ENCODE measurements at places on chromosomes 5 and 9.
A peak's percentile ranks its signal among the peaks of the same experiment; 100 is the strongest.

- no peak for DNase-seq
These were observed 27.3 kb upstream of the TDRD7 start for GRCh38 chr9:97384406-97385262.

GRCh38 chr9:133470988-133471387, 7.9 kb downstream of the SLC2A6 start:
- peak; percentile 13 for DNase-seq

GRCh38 chr5:107484281-107484680, 186.5 kb downstream of the EFNA5 start:
- no peak for DNase-seq

- no peak for DNase-seq
These were observed 47.3 kb upstream of the CEP78 start for GRCh38 chr9:78188594-78188993.

DNA sequence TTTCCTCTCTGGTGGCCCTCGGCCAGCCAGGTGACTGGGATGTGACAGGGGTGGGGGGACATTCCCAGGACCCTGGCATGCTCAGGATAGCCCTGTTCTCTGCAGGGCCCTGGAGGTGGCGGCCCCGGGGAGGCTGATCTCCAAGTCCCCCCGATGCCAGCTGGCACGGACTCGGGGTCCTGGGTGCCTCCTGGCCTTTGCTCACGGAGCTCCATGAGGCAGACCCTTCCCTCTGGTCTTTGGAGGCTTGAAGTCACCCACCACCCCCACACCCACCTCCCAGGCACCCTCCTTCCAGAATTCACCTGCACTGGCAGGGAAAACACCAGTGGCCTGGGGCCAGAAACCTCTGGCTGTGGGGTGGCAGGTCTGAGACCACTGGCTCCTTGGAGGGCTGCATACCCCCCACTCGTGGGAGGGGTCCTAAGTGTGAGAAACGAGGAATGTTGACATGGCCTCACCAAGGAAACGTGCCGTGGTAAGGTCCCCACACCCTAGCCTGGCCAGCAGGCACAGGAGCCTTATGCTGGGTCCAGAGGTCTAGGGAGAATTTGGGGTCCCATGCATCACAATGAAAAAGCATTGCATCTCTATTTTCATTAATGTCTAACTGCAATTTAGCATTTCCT, 130.8 kb upstream of the FAM120A start:
- DNase-seq = no peak

DNA sequence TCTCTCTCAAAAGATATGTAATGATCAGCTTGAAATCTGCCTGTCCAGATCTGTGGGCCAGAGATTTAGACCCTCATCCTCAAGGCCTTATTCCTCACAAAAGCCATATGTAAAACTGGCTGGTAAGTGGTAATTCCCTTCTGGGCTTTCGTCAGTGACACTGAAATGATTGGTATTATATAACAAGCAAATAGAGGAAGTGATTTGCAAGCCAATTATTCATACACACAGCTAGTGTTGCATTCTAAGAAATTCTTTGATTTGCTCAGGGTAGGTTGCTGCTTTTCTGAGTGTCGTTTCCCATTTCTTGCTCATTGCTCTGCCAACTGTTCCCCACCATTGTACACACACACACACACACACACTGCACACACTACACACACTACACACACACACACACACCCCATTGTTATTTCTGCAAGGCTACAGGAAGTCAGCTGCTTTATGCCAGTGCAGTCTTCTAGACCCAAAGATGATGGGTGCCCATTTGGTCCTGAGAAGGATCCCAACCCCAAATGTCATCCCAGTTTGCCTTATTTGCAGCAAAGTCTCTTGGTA, 76.8 kb downstream of the PRLR start:
- DNase-seq = no peak

GRCh38 chr5:129672006-129672405, 75.9 kb upstream of the MINAR2 start:
- no peak for DNase-seq

GRCh38 chr5:14766584-14766983, 102.1 kb downstream of the OTULIN start:
- DNase-seq = no peak

DNA sequence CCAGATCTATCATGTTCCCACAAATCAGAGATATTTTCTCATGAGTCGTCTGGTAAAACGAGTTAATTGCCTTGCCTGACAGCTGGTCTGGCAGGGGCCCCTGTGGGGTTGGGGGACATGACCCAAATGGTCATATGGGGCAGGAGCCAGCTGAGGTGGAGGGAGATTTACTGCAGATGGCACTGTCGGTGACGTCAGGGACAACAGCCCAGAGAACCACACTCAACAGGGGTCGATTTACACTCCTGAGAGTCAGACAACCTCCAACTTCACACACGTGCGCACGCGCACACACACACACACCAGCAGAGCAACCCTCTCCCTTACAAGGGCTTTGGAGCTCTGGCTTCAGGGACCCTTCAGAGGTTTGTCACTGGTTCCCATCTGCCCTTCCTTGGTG, 23.4 kb upstream of the GABRP start:
- DNase-seq = no peak

DNA sequence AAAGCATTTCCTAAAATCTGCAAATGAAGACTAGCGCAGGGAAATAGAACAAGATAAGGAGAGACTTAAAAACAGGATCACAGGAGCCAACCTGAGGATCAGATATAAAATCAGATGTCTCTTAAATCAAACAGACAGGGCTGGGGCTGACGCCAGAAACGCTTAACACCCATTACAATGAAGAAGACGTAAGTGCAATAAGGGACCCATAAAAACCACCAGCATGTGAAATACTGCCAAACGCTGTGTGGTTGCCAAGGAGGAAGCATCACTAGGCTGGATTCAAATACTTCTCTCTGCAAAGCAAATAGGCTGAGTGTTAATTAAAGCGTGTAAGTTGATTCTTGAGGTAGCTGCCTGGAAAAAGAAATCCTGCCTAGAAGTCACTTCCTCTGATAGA, 74.4 kb upstream of the ATP10B start:
- no peak for DNase-seq

DNA sequence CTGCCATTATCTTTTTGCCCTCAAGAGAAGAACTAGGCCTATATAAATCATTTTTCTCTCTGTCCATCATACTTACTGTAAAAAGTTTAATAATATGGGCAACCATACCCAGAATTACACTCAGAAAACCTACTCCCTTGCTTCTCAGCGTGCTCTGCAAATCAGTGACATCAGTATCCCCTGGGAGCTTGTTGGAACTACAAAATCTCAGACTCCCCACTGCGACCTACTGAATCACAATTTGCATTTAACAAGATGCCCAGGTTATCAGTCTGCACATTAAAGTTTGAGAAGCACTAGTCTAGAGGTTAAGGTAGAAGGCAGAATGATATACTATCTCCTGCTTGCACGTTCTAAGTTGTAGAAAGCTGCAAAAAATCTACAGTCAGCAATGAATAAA, 127.2 kb downstream of the MLLT3 start:
- DNase-seq = no peak

GRCh38 chr5:167001246-167001645, 1290.2 kb upstream of the WWC1 start:
- no peak for DNase-seq

DNA sequence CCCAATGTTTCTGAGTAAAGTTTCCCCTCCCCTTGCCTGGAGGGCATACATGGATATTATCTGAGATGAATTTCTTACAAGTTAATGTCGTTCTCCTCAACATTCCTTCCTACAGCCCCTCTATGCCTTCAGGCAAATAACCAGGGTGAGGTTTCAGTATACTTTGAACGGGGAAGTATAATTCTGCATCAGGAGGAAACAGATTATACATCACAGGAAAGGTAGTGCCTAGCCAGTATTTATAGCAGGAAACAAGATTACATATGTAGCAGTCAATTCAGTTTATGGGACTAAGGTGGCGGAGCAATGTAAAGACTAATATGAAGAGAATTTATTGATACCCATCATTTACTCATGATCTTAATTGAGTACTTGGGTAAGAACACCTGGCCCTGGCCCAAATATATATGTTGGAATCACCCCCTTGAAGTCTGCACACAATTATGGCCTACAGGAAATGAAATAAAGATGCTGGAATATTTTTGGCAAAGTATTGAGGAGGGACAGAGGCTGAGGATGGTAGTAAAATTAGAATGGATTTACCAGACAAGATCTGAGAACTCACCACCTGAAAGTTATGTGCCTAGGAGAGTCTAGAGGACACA, 661.1 kb downstream of the PTPRD start:
- DNase-seq = no peak

DNA sequence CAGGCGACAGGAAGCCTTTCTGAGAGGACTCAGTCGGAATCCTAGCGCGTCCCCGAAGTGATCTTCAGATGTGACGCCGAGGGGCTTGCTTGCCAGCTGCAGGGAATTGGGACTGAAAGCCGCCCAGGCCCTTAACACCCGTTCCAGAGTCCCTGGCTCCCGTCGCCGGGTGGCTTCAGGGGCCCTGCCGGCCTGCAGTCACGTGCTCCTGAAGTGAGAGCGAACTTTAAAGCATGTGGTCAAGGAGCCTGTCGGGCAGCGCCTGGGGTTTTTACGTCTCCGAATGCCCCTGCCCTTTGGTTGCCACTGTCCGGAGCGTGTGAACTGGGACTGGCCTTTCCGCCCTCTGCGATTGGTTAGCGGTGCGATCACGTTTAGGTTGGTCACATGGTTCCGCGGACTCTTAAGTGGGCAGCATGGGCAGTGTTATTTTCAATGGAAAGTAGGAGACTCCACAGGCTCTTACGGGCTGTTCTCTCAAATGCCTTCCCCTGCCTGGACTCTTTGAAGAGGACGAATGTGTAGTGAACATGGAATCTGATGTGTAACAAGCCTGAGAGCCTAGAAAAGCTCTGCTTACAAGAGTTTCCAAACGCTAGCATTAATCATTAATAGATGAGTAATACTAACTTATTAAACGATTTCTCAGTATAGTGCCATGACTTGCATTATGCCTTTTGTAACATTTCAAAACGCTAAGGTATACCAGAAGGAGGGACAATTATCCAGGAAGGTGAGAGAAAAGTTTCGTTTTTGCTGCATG, 1.9 kb downstream of the VLDLR start:
- peak; percentile 78 for DNase-seq

DNA sequence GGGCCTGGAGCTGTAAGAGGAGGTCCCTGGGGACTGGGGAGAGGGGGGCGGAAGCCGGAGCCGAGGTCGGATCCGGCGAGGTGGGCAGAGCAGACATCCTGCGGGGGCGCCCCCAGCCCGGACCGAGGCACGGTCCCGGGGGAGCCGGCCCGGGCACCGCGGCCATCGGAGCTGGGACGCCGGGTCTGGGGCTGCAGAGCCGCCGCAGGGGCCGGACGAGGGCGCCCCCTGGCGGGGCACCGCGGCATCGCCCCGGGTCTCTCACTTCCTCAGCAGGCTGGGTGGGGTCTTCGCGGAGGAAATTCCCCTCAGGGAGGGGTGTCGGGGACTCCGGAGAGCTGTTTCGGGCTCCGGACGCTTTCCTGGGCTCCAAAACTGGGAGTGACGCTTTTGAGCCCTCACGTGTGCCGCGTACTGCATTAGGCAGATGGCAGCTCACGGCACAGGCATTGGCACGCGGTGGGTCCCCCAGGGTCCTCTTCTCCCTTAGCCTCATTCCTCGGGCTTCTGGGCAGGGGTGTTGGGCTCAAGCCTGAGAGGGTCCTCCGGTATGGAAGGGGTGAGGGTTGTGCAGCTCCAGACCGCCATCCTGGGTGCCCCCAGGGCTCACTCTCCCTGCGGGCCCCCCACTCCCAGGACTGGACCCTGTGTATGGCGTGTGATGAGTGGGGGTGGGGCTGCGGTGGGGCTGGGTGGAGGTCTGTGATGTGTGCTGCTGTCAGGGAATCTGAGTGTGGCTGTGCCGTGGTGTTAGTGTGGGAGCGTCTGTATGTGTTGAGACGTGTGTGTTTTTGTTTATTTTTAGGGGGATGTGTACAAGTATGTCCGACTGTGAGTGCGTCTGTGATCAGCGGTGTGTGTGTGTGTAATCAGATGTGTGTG, 29.6 kb downstream of the LHX2 start:
- peak; percentile 81 for DNase-seq

DNA sequence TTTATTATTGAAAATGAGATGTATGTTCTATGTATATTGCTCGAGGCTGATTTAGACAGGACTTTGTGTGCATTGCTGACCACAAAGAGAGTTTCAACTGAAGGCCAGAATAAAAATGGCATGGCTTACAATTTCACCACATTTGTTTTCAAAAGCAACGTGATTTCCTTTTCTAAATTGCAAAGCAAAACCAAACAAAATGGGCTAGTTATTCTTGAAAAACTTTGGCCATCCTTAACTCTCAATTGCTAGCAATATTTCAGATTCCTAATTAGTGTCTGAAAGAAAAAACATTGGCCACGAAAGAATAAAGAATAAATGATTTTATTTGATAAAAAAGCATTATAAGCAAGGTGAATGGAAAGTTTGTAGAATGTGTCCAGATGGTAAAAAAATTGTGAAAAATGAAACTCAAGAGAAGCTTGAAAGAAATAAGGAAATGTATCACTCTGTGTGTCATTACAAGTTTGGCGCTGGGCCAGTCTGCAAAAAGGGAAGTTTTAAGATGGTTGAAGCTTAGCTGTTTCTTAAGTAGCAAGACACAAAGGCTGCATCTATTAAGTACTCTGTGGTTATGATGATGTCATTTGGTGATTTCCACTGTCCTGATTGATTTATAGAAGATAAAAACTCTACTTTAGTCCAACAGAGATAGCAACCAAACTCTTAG, 89.2 kb upstream of the PRLR start:
- DNase-seq = peak; percentile 73
